ENCODE measurements at places on chromosomes 1 and 21.
A peak's percentile ranks its signal among the peaks of the same experiment; 100 is the strongest.

- DNase-seq, result no peak
Measured at GRCh38 chr1:76268341-76268740, 193.8 kb downstream of the ST6GALNAC3 start.

- no peak for DNase-seq
Measured at GRCh38 chr1:44723496-44724295, 7.3 kb downstream of the RNU5D-1 start.

DNA sequence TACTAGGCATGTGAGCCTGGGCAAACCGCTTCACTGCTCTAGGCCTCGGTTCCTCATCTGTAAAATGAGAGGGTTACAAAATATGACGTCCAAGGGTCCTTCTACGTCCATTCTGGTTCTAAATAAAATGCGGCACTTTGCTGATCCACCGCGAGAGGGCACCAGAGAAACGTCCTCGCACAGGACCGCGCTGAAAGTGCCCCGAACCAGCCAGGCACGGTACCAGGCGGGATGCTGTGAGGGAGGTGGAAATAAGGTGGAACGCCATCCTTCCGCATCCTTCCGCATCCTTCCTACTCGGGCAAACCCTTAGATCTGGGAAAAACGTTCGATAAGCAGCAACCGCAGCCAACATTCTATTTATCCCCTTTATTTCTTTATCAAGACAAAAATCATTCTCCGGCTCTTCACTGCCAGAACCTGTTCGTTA, 60.3 kb upstream of the KRTAP19-8 start:
- peak; percentile 26 for DNase-seq

- no peak for DNase-seq
Measured at GRCh38 chr1:29519108-29519787, 282.9 kb downstream of the PTPRU start.

DNA sequence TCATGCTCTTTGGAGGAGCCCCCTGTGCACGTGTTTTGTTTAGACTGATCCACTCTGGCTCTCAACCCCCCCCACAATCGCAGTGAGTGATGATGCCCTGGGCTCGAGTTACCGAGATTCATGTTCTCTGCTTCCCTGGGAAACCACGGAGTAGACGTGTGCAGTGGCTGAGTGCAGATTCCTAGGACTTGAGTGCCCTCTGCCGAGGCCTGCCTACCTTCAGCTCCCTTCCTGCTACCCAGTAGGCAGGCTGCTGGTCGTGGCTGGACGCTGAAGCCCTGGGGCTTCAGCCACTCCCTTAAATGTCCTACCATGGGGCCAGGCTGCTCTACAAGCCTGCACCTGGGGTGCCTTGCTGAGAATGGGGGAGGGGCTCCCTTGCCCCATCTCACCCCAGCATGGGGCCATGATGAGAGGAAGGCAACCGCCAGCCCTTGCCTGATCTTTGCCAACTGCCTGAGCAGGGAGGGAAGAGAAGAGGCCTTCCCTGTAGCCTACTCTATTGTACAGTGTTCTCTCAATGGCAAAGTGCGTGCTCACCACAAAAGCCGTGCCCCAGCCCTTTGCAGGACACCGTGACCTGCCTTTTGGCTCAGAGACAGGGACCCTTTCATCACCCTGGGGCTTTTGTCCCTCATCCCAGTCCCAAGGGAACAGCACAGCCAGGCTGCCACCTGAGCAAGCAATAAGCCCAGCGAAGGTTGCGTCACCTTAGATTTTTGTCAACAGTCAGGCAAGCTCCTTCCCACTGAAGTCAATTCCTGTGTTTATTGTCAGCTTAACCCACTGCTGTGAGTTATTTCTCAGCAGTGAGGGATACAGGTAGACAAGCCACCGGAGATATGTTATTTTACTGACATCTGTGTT, 4.1 kb upstream of the GRIK3 start:
- DNase-seq, result no peak

GRCh38 chr1:52159033-52159789, 17.3 kb downstream of the ZFYVE9 start:
- no peak for DNase-seq

GRCh38 chr1:208117826-208118225, 126.4 kb downstream of the PLXNA2 start:
- no peak for DNase-seq

- DNase-seq, result no peak
Measured at GRCh38 chr1:86756062-86756406, 51.7 kb downstream of the SH3GLB1 start.

DNA sequence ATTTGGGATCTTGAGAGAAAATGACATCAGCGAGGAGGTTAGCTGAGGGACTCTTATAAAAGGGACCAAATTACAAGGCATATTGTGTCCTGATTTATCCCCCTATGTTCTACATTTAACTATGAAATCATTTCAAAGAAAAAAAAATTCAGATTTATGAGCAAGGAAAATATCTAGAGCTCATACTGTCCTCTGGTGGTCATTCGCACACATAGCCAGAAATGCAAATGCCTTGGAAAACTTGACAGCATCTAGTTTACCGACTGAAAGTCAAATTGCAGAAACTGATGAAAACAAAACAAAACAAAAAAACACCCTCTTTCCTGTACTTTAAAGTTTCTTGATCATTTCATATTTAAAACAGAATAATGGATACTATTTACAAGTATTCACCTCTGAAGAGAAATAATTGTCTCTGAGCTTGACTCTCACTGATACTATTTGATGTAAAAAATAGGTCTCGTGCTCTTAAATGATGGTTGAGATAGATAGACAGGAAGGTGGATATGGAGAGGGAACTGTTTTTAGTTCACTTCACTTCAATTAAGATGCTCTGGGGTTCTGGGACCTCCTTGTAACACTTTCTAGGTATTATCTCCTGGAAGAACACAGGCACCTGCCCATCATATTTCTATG, 253.8 kb downstream of the PCP4 start:
- DNase-seq, result no peak

DNA sequence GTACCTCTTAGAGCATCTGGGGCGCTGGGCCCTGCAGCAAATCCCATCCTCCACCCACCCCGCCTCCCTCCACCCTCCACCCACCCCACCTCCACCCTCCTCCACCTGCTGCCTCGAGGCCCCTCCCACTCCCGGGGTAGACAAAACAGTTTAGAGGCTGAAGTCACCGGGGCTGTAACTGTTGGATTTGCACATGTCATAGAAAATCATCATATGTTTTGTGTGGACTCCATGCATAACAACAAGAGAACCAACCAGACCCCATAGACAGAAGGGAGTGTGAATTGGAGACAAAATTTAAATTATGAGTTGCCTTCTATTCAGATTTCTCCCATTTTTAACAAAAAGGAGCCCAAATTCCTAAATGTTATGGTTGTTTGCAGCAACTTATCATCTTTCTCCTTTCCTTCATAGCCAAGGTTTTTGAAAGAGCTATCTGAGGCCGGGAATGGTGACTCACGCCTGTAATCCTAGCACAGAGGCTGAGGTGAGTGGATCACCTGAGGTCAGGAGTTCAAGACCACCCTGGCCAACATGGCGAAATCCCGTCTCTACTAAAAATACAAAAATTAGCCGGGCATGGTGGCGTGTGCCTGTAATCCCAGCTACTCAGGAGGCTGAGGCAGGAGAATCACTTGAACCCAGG, 28.2 kb upstream of the LGALS8 start:
- no peak for DNase-seq

- DNase-seq, result no peak
Measured at GRCh38 chr1:207035877-207036551, 3.5 kb upstream of the C1orf116 start.

DNA sequence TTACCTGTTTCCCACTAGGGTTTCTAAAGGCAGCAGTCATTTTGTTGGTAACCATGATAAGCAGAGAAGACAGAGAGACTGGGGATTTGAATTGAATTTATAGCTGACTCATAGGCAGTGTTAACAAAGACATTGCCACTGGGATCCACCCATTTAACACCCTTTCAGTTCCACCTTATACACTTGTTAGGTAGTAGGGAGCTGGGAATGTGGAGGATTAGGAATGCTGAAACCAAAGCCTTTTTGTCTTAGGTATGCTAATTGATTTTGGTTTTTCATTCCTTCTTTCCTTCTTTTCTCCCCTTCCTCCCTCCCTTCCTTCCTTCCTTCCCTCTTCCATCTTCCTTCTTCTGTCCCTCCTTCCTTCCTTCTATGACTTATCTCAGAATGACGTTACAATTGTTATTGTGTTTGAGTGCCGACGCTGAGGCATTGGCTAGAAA, 7.5 kb upstream of the EVI5 start:
- no peak for DNase-seq

DNA sequence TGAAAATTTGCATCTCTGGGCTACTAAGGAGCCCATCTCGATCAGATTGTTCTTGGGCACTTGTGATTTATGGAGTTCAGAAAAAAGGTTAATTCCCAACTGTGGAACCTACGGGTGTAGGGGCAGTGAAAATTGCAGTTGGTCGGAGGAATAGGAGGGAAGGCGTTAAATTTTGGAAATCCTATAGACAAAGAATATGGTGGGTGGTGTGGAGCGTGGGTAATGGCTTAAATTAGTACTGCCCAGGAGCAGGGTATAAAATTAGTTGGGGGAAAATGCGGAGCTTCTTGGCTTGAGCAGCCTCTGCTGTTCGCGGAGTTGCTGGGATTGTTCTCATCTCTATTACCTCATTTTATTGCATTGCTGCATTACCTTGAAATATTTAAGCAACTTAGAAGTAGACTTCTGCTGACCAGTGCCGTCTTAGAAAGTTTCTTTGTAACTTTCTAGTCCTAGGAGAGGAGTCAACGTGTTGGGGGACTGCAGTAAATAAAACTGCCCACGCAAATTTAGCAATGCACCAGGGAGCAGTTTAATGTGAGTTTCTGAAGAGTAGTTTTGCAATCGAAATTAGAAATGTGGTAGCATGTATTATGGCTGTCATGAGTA, 514 bp downstream of the S1PR1 start:
- DNase-seq, result no peak

DNA sequence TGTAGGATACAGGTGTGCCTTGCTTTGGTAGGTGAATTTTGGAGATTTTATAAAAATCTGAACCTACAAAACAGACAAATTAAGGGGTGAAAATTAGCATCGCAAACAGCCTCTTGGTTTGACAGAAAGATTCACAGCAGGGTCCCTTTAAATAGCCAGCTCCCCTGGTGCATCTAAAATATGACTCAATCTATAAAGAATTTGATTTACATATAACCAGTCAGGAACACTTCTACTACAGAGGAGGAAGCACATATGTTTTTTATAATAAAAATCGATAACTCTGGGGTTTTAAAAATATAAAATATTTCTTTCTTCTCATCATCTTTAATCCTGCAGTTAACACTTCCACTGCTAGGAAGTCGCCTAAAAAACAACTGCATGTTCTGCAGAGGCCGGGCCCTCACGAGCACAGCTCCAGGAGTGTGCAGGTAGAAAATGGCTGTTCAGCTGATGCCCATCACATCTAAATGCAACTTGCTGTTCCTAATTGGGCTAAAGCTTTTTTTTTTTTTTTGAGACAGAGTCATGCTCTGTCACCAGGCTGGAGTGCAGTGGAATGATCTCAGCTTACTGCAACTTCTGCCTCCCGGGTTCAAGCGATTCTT, 203.4 kb downstream of the HS2ST1 start:
- no peak for DNase-seq

- no peak for DNase-seq
Measured at GRCh38 chr1:154334079-154335024, 9.0 kb downstream of the ATP8B2 start.

GRCh38 chr1:32266921-32267591, 16.0 kb downstream of the LCK start:
- no peak for DNase-seq

GRCh38 chr1:104671684-104672353, 922.1 kb downstream of the AMY1C start:
- no peak for DNase-seq

DNA sequence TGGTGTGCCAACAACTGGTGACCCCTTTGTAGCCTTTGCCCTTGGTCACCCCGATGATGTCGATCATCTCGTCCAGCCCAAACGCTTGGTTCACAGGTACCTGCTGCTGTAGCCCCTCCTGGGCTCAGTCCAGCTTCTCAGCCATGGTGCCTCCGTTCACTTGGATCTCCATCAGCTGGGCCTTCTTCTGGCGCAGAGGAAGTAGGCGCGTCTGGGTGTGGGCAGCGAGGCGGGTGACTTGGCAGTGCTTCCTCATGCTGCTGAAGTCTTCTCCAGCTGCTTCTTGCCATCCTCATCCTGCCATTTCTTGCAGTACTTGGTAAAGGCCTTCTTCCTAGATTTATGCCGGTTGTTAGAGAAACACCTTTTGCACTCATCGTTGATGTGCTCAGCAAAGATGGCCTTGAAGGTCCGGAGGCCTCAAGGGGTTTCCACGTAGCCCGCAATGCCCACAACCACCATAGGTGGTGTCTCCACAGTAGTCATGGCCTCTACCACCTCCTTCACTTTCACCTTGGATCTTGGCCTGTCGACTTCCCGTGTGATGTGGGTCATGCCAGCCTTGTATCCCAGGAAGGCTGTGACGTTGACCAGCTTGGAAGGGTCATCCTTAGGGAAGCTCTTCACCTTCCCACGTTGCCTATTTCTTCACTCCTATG, 13.0 kb downstream of the DOP1B start:
- DNase-seq, result no peak

DNA sequence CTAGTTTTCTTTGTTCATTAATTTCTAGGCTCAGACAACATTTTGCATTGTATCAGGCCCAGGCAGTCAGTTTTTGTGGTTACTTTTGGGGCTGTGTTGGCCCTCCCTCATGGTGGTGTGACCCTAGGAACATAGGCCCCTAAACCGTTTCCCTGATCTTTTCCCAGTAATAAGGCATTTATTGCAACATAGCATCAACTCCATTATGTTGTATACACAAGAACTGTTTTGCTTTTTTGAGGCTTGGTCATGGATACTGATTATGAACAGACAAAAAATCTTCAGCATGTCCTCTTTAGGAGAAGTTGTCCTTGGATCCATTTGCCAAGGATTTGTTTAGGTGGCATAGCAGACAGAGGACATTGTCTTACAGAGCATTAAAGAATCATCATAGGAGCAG, 10.3 kb downstream of the B3GALT2 start:
- DNase-seq, result no peak

GRCh38 chr1:41354956-41355355, 6.3 kb upstream of the FOXO6 start:
- no peak for DNase-seq

DNA sequence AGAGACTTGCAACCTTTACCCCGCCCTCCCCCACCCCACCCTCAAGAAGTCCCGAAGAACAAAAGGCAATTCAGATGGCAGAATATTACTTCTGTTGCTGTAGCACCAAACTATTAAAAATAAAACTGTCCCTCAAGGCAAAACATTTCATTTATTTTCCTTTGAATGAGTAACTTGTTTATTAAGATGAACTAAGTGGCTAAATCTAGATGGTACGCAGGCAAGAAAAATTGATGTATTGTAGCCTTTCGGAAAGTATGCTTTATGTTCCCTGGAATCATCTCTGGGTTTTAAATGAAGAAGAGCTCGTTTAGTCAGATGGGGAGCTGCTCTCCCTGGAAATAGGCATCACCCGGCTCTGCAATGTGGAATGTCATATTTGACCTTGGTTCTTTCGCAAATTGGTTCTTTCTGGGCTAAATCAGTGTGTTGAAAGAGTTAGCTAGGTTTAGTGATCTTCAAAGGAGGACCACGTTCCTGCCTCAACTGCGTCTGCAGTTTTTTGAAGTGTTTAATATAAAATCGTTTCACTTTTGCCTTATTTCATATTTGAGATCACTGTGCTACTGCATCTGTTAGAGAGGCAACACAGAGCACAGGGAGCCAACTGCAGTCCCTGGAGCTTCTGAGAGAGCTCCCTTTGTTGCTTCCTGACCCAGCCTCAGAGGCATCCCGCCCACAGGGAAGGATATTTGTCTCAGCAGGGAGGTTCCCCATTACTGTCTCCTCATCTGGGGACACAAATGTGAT, 61.8 kb downstream of the KIF26B start:
- no peak for DNase-seq

GRCh38 chr1:94411237-94411636, 7.0 kb upstream of the ABCD3 start:
- no peak for DNase-seq
